Right ventricle myocardium superior (tissue), 1 donor: ENCODE measurements at places on chromosomes 12 and 14.

DNA sequence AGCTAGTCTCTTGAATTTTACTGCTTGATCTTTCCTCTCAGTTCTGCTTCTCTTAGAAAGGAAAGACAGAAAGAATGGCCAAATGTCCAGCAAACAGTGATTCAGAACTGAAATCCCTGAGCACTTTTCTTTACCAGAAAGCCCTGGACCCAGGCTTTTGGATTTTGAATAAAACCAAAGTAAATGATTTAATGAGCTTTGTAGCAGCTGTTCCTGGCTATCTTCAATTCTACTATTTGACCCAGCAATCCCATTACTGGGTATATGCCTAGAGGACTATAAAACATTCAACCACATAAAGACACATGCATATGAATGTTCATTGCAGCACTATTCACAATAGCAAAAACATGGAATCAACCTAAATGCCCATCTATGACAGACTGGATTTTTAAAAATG lies 187.2 kb downstream of the PRKD1 start:
- DNase-seq: no peak

DNA sequence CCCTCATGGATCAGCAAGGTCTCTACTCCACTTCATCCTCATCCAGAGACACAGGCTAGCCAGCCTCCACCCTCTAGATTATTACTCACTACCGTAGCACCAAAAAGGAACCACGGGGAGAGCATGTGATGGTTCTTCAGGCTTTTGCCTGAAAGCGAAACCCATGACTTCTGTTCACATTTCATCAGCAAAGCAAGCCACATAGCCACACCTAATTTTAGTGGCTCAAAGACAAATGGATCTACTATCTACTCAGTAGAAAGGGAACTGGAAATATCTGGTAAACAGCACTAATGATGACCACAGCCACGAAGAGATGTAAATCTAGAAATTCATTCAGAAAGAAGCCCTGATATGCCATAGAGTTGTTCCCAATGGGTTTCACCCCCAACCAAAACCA lies 51.4 kb downstream of the VCPKMT start:
- no peak for DNase-seq

DNA sequence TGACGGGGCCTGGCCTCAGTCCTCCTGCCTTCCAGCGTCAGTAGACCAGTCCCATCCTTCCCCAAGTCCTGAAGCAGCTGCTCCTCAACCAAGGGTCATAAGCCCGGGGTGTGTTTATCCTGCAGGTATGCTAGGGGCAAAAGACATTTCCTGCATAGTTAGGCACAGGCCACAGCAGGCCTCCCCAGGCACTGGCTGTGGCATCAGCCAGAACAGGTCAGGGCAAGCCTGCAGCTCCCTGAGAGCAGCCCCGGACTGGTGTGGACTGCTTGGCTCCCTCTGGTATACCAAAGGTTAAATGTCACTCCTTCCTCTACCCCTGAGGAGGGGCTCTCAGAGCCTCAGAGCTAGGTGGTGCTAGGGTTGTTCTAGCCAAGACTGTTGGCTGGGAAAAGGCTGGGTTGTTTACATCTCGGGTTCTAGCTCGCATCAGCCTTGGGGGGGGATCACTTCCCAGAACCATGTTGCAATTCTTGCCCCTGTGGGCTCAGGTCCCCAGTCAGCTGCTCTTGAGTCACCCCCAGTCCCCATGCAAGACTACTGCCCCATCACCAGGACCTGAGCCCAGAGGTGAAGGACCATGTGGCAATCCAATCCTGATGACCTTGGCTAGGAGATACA lies 2.9 kb downstream of the MMP14 start:
- DNase-seq: no peak

DNA sequence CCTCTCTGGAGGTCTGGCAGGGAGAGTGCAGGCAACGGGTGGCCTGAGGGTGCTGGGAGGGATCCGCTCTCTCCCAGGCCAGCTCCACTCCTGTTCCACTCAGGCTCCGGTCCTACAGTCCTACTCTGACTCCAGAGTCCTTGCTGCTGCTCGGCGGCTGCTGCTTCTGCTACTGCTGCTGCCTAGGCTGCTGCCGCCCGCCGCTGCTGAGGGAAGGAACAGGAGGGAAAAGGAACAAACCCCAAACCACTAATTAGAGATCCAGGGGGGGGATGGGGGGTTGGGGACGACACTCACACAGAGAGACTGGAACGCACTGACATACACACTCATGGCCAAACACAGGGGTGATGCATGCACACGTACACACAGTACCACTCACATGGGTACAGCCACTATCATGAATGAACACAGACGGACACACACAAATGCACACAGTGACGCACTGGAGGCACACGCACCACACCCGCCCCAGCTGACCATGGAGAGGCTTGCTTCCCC lies at the start of gene SP7:
Gene SP7 (minus strand): TSS at position 174 of the 501 bp plus-strand sequence. CDS start 708 bp downstream, outside the sequence.
- no peak for DNase-seq

GRCh38 chr12:49547090-49547690 lies 8.4 kb downstream of the KCNH3 start:
- DNase-seq: no peak
